ENCODE measurements at places on chromosomes 3 and 15. TPM values are rescaled to one million over a fixed set of nuclear protein-coding genes. Genes with fewer than 3 reads are reported as not detected.
A peak's percentile ranks its signal among the peaks of the same experiment; 100 is the strongest.

DNA sequence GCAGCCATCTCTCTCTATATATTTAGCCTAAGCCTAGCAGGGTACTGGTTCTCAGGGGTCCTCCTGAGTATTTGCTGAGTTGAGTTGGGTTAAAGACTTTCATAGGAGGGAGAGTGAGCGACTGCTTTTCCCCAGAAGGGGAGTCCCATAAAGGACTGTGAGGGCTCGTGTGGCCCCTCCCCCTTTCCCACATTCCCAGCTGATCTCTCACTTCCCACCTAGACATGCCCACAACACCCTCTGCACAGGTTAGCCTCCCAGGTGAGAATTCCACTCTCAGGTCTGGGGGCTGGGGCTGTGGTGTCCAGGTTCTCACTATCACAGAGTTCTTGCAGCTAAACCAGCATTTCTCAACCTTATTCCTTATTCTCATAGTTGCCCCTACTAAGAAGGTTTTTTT lies 15.8 kb downstream of the EPHB1 start:
- no peaks in the 10 kb centered on the region for H3K4me1 ChIP-seq
- no peak for DNase-seq
- H3K4me3 ChIP-seq: no peak overlapping the region
- no peaks in the 10 kb centered on the region for H3K36me3 ChIP-seq
- H3K27ac ChIP-seq: no peak overlapping the region

Gene CSPG4
- not detected for total RNA-seq

Gene SHISA5
- total RNA-seq: 191 TPM

Gene ADAM10
- total RNA-seq: 119 TPM

DNA sequence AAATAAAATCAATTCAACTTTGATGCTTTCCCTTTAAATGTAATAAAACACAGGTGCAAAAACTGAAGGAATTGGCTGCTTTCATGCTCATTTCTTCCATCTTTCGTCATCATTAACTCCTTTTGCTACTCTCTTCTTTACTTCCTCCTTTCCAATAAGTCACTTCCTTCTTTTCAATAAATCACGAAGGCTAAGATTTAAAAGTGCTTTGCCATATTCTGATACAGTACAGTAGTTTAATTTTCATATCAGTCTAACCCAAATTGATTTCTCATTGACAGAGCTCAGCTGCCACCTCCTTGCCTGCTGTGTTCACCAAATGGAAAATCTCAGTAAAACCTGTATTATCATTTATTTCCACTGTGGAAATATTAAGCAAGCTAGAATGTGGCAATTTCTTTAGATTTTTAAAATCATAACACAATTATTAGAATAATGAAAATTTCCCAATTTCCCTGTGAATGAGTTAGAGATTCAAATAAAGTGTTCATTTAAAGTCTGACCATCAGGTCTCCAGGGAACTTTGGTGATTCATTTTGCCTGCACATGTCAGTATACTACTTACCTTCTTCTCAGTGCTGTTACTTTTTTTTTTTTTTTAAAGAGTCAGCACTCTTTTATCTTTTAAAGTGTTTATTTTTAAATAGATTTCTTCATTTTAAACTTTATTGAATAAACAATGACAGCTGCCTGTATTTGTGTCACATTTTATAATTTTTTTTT lies 41.6 kb downstream of the NANOGP8 start:
- H3K4me1 ChIP-seq: no peaks in the 10 kb centered on the region
- H3K36me3 ChIP-seq: no peaks in the 10 kb centered on the region
- H3K4me3 ChIP-seq: no peak overlapping the region
- no peak for DNase-seq

Gene GREM1
- not detected for total RNA-seq

Gene FBLN2
- total RNA-seq: 1.5 TPM

DNA sequence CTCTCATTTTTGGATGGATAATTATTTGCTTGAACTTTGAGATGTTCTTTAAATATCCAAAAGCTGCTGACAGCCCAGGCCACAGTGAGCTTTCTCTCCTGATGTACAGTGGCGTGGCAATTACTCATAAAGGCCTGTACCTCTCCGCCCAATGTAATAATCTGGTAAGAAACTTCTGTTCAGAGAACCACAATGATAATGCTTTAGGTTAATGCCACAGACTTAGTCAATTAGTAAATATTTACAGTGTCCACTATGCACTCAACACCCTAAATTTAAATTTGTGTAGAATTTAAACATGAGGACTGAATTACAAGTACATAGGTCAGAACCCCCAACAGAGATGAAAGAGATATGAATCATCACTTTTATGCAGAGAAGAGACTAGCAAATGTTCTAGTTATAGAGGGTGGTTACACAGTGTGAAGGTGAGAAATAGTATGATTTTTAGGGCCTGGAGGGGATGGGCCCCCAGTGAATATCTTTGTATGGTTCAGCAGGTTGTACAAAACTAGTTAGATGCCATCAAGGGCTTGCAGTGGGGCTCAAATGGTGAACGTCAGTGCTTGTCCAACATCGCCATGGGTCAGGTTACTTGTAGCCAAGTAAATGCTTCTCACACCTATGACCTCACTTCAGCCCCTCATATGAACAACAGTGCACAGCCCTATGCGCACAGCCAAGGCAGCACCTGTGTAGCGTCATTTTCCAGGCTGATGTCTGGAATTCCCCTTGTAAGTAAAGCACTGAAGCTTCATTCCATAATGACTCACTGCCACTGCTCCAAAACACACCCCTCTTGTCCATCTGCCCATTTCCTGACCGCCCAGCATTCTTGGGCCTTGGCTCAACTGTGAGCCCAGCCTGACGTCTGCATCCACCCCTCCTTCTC lies 13.3 kb downstream of the ABHD2 start:
- H3K36me3 ChIP-seq: peaks cover 7% of the 10 kb centered on the region
- no peak overlapping the region for H3K27ac ChIP-seq
- H3K4me1 ChIP-seq: no peaks in the 10 kb centered on the region
- no peaks in the 10 kb centered on the region for H3K27me3 ChIP-seq

- DNase-seq: no peak
- peaks cover 6% of the 10 kb centered on the region for H3K4me1 ChIP-seq
- H3K36me3 ChIP-seq: no peaks in the 10 kb centered on the region
- no peaks in the 10 kb centered on the region for H3K27me3 ChIP-seq
- peak overlapping the region; percentile 65 for H3K4me3 ChIP-seq
These were observed 18.7 kb downstream of the ZNF148 start for GRCh38 chr3:125356140-125357026.

DNA sequence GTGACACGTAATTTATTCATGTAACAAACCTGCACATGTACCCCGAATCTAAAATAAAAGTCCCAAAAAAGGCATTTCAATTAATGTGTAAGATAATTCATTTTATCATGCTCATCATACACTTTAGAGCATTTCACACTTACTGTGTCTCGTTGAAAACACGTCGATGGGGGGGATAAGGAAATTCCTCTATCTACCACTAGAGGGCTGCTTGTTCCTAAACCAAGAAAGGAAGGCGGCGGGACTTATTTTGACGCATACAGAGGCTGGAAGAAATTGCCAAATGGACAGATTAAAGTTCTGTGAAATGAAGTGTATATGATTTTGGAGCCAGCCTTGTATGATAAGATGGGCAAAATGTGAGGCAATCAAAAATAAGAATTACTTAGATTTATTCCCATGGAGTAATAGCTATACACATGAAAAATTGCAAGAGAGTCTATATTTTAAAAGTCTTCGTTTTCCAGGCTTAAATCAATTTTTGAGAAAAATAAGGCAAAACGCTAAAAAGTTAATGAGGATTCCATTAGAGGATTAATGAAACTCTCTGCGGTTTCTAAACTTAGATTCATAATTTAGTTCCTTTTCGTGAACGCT lies 346.8 kb downstream of the CNTN3 start:
- no peak for DNase-seq
- H3K4me3 ChIP-seq: no peak overlapping the region
- no peaks in the 10 kb centered on the region for H3K36me3 ChIP-seq
- no peak overlapping the region for H3K27ac ChIP-seq
- no peaks in the 10 kb centered on the region for H3K4me1 ChIP-seq

DNA sequence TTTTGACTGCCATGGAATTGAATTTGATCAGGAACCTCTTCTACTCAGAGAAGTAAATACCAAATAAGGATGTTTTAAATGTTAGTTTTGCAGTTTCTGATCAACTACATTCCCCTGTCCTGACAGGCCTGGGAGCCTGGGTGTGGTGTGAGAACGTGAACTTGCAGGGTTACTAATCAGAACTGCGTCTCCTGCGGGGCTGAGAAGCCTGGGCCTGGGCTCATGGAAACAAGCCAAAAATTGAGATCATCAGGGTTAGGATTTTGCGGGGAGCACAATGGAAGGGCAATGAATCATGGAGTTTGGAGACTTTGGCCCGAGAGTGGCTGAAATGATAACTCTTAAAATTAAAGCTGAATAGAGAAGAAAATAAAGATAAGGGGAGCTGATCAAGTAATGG lies 47.8 kb upstream of the C3orf70 start:
- H3K27me3 ChIP-seq: no peaks in the 10 kb centered on the region
- H3K4me1 ChIP-seq: no peaks in the 10 kb centered on the region
- DNase-seq: no peak
- H3K36me3 ChIP-seq: no peaks in the 10 kb centered on the region
- H3K27ac ChIP-seq: no peak overlapping the region

Gene CRABP1
- not detected for total RNA-seq

Gene GALK2
- total RNA-seq: 20.1 TPM

- H3K27me3 ChIP-seq: no peaks in the 10 kb centered on the region
- DNase-seq: no peak
These were observed 417.4 kb upstream of the SEMA6D start for GRCh38 chr15:47299846-47300434.

DNA sequence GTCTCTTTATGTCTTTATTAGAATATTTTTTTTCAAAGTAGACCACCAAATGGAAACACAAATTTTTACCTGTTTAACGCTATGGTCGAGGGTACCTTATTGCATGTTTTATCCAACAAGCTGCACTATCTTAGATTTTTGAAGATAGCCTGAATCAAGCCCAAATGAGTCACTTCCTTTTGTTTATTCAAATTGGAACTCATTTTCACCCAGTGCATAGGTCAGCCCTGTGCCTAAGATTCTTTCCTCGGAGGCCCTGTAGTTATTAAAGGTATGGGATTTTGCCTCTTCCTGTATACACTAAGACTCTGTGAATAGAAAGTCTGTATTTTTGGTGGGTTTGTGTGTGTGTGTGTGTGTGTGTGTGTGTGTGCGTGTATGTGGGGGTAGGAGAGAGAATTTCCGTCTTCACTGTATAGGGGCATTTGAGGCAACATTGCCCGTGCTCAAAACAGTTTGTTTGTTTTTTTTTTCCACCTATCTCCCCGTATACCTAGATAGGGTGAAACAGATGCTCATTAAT lies 358.0 kb upstream of the CADM2 start:
- no peak overlapping the region for H3K4me3 ChIP-seq
- no peaks in the 10 kb centered on the region for H3K36me3 ChIP-seq
- DNase-seq: no peak
- no peaks in the 10 kb centered on the region for H3K27me3 ChIP-seq

DNA sequence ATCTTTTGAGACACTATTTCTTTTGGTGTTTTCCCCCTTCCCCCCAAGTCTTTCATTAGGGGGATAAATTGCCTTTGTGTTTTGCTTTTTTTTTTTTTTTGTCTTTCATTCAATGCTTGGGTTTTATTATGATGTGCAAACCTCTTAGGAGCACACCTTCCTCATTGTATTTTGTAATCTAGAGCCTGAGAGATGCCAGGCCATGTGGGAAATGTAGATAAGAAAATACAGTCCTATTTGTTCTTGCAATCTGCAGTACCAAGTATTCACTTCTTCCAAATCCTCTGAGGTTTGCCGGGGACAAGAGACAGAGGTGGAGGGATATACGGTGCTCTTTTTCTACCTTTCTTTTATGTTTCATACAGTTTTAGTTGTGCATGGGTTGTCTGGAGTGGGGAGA lies 66.7 kb downstream of the LARS2 start:
- DNase-seq: no peak
- no peak overlapping the region for H3K27ac ChIP-seq
- H3K4me1 ChIP-seq: no peaks in the 10 kb centered on the region

- H3K27ac ChIP-seq: no peak overlapping the region
- no peaks in the 10 kb centered on the region for H3K27me3 ChIP-seq
- no peak overlapping the region for H3K4me3 ChIP-seq
- H3K4me1 ChIP-seq: no peaks in the 10 kb centered on the region
These were observed 115.9 kb upstream of the LPP start for GRCh38 chr3:188037965-188038581.

DNA sequence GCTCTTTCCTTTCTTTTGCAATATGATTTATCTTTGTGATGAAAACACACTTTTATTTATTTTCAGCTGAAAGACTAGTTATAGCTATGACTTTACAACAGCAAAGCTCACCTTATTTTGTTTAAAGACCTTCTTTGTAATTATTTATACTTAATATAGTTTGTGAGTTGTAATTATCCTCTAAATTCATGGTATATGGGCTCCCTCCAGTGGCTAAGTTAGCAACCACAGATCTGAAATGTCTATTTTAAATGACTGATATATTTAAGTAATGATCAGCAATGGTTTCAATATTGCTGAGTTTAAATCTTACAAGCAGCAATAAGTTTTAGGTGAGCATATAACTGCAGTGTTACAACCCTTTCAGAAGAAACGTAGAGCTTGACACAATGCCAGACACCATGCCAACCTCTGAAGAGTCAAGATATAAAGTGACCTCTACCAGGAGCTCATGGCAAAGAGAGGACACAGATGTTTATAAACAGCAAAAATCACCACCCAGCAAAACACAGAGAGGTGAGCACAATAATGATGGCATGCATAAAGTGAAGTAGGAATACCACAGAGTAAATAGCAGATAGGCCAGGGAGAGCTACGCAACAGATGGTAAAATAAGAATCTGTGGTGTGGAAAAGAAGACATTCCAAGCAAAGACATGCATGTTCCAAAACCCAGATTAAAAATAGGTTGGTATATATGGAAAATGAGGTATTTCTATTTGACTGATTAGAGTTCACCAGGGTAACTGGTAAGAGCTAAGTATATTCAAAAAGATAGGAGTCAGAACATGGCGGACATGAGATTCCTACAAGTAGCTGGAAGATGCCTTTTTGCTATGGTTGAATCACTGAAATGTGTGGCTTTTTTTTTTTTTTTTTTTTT lies 143.7 kb upstream of the ZNF385D start:
- no peaks in the 10 kb centered on the region for H3K27me3 ChIP-seq
- no peaks in the 10 kb centered on the region for H3K36me3 ChIP-seq
- H3K4me1 ChIP-seq: no peaks in the 10 kb centered on the region
- H3K27ac ChIP-seq: no peak overlapping the region
- no peak for DNase-seq

Gene PPP1R14D
- total RNA-seq: not detected

DNA sequence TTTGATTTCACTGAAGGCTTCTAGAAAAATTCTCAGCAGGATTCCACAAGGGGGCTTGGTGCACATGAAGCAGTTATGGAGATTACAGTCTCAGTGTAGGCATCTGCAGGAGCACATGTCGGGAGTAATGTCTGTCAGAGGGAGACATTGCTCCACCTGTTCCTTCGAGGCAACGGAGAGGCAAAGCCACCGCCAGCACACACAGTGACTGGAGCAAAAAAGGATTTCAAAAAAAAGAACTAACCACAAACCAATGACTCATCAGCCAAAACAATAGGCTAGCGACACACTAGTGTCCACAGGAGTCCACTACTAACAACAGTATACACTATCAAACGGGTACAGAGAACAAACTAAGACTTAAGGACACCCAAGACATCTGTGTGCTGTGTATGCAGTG lies 68.9 kb downstream of the NPTN start:
- no peaks in the 10 kb centered on the region for H3K27me3 ChIP-seq
- DNase-seq: no peak
- no peak overlapping the region for H3K4me3 ChIP-seq
- no peak overlapping the region for H3K27ac ChIP-seq
- H3K36me3 ChIP-seq: peaks cover 11% of the 10 kb centered on the region

- H3K27me3 ChIP-seq: no peaks in the 10 kb centered on the region
- DNase-seq: no peak
- H3K27ac ChIP-seq: no peak overlapping the region
- no peaks in the 10 kb centered on the region for H3K4me1 ChIP-seq
- H3K4me3 ChIP-seq: no peak overlapping the region
These were observed 670.6 kb downstream of the PLOD2 start for GRCh38 chr3:145490088-145491048.
